Vagina (tissue), 2 donors: ENCODE measurements at places on chromosomes 1 and 21. TPM values are rescaled to one million over a fixed set of nuclear protein-coding genes. Genes with fewer than 3 reads are reported as not detected.

GRCh38 chr1:27616441-27616840 lies 12.5 kb upstream of the AHDC1 start:
- DNase-seq = no peak

DNA sequence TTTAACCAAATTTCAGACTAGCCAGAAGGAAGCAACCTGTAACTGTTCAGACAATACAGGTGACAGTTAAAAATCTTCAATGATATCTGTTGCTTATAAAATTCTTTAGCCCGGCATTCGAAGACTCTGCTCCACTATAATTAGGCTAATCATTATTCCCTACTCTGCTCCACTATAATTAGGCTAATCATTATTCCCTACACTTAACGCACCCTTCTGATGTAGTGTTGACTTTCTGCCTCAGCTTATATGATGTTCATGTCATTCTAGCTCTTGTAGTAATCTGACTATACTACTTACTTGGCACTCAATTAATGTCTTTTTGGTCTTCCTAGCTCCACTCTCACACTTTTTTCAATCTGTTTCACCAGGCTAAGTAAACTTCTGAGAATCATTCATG lies 13.3 kb downstream of the TESK2 start:
- DNase-seq = no peak

DNA sequence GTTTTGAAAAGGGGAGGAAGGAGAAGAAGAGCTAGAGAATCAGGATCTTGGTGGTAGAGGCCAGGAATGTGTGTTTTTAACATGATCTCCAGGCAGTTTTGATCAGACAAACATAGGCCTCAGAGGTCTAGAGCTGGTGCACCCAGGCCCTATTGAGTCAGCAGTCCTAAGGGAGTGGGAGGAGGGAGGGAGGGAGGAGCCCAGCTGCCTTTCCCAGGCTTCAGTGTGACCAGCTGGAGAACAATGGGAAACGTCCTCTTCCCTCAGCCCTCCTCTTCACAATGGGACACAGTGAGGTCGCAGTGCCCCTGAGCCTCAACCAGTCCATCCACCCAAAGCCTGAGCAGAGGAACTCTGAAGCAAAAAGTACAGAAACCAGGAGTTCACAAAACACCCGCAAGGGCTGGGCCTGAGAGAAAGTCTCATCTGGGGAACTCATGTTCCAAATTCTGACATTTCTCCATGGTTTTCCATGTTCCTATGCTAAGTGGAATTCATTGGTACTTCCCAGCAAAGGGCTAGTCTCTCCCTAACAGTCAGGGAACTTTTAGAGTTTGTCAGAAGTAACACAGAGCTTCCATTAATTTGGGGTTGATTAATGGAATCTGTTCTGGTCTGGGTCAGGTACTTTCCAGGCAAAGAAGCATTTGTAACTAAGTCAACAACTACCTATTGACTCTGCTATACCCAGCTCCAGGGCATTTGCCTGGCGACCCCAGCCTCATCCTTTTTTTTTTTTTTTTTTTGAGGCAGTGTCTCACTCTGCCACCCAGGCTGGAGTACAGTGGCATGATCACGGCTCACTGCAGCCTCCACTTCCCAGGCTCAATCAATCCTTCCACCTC lies 37.5 kb downstream of the ELAPOR1 start:
- DNase-seq = no peak

DNA sequence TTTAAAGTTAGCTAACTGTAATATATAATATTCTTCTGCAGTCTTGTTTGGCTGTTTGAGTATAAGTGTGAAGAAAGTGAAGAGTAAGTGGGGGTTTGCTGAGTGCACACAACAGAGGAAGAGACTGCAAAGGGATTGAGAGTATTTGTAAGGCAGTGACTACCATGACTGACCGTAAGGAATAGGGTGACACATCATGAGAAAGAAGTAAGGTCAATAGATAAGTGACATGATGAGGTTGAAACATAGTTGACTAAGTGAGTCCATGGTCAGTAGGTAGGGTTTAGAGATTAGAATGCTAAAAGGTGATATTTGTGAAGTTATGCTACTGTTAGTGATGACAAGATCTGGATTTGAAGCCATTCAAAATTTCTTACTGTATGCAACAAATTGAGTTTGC lies 27.7 kb downstream of the WARS2 start:
- DNase-seq = no peak

The TLR5 gene
- 15.2 TPM for total RNA-seq

The DNAJC6 gene
- total RNA-seq = 5.6 TPM

The RNASEL gene
- total RNA-seq = 5.4 TPM

GRCh38 chr1:20216574-20216973 lies 30.3 kb upstream of the PLA2G2C start:
- no peak for DNase-seq

- DNase-seq = no peak
Measured at GRCh38 chr1:82728206-82728605, 927.5 kb downstream of the ADGRL2 start.

GRCh38 chr1:17736625-17737024 lies 18.5 kb upstream of the ACTL8 start:
- no peak for DNase-seq

DNA sequence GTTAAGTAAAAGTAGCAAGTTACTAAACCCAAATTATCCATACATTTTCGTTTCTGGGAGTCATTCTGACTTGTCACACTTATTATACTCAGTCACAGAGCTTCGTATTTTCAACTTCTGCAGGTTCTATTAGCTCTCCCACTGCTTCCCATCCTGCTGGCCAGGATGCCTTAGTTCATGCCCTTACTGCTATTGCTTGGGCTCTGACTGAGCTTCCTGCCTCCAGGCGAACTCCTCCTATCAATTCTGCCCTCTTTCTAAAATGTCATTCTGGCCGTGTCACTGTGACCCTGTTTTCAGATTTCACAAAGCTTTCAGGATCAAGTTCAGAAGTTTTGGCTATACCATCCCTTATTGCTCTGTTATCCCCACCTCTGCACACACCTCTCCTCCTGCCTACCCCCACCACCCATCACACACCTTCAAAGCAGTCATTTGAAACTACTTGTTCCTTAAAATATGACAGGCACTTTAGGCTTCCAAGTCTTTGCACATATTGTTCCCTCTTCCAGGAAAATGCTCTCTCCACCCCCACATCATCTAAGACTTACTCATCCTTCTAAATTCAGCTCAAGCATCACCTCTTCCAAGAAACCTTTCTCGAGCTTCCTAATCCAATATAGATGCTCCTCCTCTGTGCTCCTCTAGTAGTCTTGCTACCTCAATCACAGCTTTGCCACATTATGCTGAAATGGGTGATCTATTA lies 278.0 kb downstream of the BRINP2 start:
- no peak for DNase-seq

DNA sequence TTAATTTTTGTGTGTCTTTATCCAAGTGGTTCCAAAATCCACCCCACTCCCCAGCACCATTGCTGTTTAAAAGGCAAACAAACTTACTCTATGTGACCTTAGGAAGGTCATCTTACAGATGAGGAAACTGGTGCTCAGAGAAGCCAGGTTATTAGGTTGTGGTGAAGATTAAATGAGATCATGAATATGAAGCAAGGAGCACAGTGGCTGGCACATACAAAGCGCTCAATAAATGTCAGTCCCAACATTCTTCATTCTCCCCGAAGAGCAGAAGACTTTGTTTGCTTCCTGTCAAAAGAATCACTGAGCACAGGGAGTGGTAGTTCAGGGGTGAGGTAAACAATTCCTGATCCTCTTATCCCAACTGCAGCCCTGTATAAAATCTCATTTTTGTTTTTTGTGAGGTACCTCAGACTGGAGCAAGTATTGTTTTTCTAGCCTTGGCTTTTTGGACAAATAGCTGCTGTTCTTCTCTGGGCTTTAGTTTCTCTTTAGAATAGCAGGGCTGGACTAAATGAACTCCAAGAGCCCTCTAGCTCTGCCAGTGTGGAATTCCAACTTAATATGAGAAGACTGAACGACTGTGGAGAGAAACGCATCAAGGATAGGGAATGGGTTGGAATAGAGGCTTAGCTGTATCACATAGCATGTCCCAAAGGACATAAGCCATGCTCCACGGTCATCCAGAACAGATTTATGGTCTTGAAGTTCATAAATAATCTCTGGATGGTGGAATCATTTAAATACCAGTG lies 455.3 kb upstream of the USP24 start:
- DNase-seq = no peak

DNA sequence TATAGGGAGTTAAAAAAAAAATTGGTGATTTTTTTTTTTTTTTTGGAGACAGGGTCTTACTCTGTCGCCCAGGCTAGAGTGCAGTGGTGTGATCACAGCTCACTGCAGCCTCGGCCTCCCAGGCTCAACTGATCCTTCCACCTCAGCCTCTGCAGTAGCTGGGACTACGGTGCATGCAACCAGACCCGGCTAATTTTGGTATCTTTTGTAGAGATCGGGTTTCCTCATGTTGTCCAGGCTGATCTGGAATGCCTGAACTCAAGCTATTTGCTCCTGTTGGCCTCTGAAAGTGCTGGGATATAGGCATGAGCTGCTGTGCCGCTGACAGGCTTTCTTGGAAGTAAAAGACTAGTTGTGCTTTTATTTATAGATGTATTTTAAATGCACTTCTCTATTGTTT lies 3.0 kb downstream of the CDC42 start:
- no peak for DNase-seq

GRCh38 chr1:44239331-44239960 lies 26.2 kb downstream of the DMAP1 start:
- DNase-seq = no peak

DNA sequence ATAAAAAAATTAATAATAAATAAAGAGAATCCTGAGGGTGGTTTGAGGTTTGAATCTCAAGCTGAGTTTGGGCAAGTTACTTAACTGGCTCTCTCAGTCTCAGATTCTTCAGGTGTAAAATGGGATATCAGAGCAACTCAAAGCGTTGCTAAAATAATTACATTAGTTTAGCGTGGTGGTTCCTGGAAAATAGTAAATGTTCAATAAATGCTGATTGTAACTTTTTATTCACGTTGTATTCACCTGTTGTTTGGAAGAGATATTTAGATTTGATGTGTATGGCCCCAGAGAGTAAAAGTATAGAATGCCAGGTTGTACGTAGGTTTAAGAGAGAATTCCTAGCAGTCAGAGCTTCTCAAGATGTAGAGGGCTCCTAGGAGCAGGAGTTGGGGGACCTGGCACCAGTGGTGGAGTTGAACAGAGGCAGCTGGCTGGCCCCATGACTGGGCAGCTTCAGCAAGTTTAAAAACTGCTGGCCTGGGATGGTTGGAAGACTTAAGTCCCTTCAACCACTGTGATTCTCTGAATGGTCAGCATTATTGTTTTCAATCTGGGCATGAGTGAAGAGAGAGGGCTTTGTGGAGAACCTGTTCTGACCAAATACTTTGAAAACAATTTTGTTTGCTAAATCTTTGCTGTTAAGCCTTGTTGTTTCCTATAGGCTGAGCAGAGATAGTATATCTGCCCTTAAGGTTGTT lies 22.4 kb downstream of the PRCC start:
- DNase-seq = no peak

The COG2 gene
- 20.4 TPM for total RNA-seq

- DNase-seq = no peak
Measured at GRCh38 chr1:69673321-69673720, 105.6 kb downstream of the LRRC7 start.

The KCNC4 gene
- 10.1 TPM for total RNA-seq

DNA sequence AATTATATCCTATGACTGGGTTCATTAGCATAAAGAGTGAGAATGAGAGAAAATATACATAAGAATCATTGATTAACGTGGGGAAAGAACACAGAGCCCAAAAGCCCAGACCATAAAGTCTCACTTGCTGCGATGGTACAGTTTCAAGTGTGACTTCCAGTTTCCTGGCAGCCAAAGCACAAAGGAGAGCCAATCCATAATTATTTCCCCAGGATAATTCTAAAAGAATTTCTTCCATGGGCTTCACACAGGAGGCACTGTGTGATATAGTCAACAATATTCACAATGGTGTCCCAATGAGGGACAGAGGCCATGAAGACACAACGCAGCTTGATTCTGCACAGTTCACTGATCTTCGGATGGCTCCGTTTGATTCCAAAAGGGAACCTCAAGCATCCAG lies 321.6 kb downstream of the PLPP3 start:
- no peak for DNase-seq

- DNase-seq = no peak
Measured at GRCh38 chr21:34707876-34708325, 39.1 kb downstream of the CLIC6 start.

The DEPDC1 gene
- 1.7 TPM for total RNA-seq

DNA sequence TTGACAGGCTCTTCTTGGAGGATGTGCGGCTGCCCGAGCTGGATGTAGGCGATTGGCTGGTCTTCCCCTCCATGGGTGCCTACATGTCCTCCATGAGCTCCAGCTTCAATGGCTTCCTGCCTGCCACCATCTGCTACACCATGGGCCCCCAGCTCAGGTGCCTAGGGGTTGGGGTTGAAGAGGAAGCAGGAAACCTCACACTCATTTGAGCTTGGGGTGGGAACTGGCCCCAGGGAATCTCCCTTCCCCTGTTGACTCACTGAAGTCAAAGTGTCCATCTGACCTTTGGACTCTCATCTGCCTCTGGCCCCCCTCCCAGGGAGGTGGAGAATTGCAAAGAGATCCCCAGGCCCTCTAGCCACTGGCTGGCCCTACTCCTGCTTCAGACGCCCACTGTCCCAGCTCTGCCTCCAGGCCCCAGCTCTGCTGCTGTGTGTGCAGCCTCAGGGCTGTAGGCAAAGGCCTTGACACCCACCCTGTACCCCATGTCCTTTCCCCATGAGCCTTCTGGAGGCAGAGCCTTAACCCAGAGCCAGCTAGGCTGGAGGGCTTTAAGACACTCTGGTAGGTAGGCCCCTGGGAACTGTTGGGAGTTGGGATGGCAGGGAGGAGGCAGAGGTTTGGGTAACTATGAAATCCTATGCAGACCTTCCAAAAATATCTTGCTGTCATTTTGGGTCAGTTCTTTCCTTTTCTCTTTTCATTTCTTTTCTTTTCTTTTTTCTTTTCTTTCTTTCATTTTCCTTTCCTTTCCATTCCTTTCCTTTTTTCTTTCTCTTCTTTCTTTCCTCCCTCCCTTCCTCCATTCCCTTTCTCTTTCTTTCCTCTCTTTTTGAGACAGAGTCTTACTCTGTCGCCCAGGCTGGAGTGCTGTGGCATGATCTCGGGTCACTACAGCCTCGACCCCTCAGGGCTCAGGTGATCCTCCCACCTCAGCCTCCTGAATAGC lies 66.9 kb upstream of the TINAGL1 start:
- DNase-seq = no peak

DNA sequence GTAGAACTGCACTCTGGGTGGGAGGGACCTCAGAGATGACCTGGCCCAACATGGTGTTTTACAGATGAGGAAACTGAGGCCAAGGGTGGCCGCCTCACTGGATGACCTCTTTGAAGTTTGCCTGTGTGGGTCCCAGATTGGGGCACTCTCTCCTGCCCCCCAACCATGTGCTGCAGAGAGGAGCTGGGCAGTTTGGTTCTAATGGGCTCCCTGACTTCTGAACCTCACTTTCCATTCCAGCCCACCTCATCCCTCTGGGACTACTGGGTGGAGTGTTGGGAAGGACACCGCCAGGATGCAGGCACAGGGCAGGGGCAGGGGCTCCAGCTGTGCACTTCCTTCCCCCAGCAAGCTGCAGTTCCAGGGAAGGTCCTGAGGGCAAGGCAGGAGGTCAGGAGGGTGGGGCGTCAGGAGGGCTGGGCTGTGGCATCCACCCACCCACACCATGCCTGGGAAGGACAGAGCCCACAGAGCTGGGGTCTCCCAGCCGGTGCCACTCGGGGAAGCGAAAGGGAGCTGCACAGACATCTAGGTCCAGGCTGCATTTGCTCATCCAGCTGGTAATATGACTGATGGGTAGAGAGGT lies 10.3 kb upstream of the EPS8L3 start:
- no peak for DNase-seq

GRCh38 chr1:173570370-173571007 lies 32.4 kb downstream of the SLC9C2 start:
- DNase-seq = no peak

The MFSD2A gene
- 56.0 TPM for total RNA-seq
